ENCODE measurements at places on chromosomes 1 and 21.

DNA sequence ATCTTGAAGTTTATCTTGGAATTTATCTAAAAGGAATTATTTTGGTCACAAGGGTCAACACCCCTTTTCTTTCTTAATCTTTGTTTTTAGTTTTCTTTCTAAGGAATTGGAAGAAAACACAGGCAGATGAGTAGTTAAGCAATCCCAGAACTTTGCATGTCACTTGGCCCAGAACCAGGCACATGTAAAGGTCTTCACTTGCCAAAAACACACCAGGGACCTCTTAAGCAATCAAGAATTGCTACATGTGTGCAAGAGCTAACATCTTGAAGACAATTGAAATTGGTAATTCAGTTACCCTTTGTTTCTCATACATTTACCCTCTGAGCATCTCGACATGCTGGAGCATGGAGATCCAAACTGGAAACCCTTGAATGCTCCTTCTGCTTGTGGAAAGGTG, 114.2 kb downstream of the ZC3H11B start:
- DNase-seq = no peak

GRCh38 chr1:236844499-236845271, 49.6 kb downstream of the MTR start:
- no peak for DNase-seq

DNA sequence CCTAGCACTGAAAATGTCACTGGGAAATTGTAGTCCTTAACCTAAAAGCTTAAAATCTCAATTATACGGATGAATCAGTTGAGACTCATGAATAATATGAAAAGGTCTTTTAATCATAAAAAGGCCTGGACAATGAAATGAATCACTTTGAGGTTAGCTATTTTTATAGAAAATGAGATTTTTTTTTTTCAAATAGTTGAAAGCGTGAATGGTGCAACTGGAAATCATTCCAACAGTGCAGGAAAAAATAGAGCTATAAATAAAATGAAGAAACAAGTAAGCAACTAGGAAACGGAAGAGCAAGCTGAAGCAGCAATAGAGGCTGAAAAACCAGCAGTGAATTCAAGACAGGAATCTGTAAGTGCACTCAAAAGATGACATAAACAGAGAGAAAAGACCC, 142.9 kb downstream of the BACH1 start:
- DNase-seq = no peak

DNA sequence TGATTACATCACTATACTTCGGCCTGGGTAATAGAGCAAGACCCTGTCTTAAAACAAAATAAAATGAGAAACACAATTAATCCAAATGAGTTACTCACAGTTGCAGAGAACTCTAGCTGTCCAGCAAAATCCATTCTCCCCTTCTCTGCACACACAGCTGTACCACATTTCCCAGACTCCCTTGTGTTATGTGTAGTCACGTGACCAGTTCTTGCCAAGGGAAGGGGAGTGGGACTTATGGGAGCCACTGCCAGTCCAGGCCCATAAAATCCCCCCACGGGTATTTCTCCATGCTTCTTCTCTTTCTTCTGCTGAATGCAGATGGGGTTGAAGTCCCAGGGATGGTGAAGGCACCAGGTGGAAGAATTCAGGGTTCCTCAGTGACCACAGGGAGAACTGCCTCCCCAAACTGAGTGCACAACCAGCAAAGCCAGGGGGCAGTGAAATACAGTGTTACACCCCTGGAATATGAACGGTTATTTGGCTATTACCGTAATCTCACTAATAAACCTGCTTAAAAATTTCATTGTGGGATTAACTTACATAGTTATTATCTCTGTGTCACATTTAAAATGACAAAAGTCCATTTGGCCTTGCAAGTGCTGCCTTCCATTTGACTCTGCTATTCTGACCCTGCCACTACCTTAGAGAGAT, 85.6 kb upstream of the FMN2 start:
- no peak for DNase-seq

GRCh38 chr1:45863218-45863617, 59.8 kb downstream of the MAST2 start:
- DNase-seq = no peak

GRCh38 chr1:101193733-101194169, 43.1 kb upstream of the S1PR1 start:
- no peak for DNase-seq

DNA sequence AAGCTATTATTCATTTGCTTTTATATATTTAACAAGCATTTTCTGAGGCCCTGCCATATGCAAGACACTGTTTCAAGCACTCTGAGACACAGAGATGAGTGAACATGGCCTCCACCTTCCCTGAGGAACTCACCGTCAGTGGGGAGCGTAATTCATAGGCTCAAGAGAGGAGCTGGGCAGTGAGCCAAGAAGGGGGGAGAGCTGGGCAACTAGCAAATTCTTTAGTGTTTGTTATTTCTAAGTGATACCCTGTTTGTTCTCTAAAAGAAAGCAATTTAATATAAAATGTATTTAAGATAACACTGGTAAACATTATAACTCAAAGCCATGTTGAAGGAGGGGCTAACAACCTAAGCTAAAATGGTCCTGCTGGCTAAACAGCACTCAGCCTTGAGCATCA, 119.2 kb upstream of the NGF start:
- no peak for DNase-seq

DNA sequence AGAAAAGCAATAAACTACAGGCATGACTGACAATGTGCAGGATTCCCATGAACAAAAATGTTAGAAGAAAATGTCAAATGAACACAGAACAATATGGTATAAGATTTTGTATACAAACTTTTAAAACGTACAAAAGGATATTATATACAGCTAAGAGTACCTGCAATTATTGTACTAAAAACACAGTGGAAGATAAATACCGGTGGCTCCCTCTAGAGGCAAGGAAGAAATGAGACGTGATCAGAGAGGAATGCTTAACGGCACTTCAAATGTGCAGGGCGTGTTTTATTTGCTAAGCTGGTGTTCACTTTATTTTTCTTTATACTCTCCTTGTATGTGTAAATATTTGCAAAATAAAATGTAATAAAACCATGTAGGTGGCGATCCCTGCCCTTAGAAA, 191.8 kb upstream of the SAMSN1 start:
- no peak for DNase-seq

DNA sequence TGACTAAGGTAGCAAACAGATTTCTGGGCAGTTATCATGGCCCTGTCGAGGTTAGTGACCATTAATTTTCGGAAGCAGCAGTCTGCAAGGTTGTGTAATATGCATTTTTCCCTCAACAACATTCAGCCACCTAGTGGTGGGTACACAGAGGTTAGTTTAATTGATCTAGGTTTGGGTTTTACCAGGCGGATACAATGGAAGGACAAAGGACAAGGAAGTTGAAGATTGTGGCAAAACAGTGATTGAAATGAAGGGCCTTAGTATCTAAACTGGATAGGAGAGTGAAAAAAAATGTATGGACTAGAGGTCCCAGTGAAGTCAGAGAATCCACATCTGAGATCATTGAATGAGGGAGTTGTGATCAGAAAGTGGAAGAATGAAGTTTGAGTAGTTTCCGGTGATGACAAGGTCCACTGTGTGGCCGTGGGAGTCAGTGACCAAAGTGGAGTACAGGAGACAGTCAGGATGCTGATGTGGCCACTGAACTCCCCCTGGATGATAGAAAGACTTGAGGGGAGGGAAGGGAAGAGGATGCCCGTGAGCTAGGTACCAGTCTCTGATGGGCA, 2.8 kb downstream of the ARMH1 start:
- no peak for DNase-seq

- DNase-seq = peak; percentile 97
Observed at GRCh38 chr1:202010180-202011015, at the start of gene ELF3. Gene ELF3, plus strand, starts transcription at chr1:202010587. Its CDS starts 550 bp downstream, at chr1:202011137.

DNA sequence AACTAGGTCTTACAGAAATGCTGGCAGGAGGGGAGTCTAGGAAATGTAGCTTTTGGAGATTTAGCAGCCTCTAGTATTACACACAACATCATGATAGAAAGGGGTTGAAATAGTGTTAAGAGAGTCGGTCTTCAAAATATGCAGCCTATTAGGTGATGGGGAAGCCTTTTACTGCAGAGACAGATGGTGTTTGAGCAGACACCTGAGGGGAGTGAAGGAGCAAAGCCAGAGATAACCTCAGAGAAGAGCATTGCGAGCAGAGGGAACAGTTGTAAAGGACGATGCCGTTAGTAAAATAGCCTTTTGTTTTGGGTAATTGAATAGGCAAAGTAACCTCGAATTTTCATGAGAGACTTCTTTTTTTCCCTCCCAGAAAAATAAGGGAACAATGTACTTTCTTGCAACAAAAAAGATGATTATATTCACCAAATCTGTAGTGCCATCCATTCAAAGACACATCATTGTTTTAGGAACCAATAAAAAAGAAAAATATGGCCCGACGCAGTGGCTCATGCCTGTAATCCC, 66.3 kb upstream of the KIF1B start:
- DNase-seq = no peak

GRCh38 chr1:228194436-228194835, 13.4 kb upstream of the OBSCN start:
- DNase-seq = no peak

GRCh38 chr1:239322369-239322768, 64.0 kb upstream of the CHRM3 start:
- no peak for DNase-seq

GRCh38 chr1:235325139-235325538, 2.8 kb downstream of the ARID4B start:
- no peak for DNase-seq

- DNase-seq = no peak
Observed at GRCh38 chr1:118555638-118556037, 370.6 kb upstream of the SPAG17 start.

GRCh38 chr1:147627435-147628110, 42.8 kb downstream of the ACP6 start:
- peak; percentile 83 for DNase-seq
